ENCODE measurements at places on chromosomes 3 and 15. TPM values are rescaled to one million over a fixed set of nuclear protein-coding genes. Genes with fewer than 3 reads are reported as not detected.

DNA sequence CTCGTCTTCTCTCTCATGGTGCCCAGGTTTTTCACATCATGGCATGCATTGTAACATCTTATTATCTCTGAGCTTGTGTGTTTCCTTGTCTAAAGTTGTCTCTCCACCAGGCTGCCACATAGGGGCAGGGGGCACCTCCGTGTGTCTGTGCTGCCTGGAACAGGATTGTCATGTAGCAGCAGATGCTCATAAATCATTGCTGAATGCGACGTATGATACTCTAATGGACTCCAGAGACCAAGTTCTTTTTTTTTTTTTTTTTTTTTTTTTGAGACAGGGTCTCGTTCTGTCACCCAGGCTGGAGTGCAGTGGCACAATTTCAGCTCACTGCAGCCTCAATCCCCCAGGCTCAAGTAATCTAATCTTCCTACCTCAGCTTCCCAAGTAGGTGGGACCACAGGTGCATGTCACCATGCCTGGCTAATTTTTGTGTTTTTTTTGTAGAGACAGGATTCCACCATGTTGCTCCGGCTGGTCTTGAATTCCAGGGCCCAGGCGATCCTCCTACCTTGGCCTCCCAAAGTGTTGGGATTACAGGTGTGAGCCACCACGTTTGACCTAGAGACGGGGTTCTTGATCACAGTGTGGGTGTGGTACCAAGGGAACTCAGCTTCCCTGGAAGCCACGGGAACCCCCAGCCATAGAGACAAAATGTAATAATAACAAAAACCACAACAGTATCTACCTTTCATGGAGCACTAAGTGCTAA is 4.7 kb upstream of the DNASE1L3 start:
- peaks cover 9% of the 10 kb centered on the region for H3K4me1 ChIP-seq
- no peaks in the 10 kb centered on the region for H3K36me3 ChIP-seq
- no peak overlapping the region for H3K4me3 ChIP-seq
- no peak overlapping the region for H3K27ac ChIP-seq
- DNase-seq: no peak
- H3K27me3 ChIP-seq: no peaks in the 10 kb centered on the region

Gene HGD
- polyA plus RNA-seq: 0.56 TPM

Gene GOLGA8S
- polyA plus RNA-seq: 0.10 TPM

Gene LRRC49
- polyA plus RNA-seq: 8.7 TPM

Gene RUVBL1
- 37.5 TPM for polyA plus RNA-seq

Gene KCNMB3
- polyA plus RNA-seq: 4.3 TPM

Gene TXNRD3
- polyA plus RNA-seq: 6.8 TPM
